ENCODE measurements at places on chromosomes 3 and 15. TPM values are rescaled to one million over a fixed set of nuclear protein-coding genes. Genes with fewer than 3 reads are reported as not detected.

GRCh38 chr15:27617013-27617412 lies 482.1 kb downstream of the OCA2 start:
- no peak for DNase-seq

DNA sequence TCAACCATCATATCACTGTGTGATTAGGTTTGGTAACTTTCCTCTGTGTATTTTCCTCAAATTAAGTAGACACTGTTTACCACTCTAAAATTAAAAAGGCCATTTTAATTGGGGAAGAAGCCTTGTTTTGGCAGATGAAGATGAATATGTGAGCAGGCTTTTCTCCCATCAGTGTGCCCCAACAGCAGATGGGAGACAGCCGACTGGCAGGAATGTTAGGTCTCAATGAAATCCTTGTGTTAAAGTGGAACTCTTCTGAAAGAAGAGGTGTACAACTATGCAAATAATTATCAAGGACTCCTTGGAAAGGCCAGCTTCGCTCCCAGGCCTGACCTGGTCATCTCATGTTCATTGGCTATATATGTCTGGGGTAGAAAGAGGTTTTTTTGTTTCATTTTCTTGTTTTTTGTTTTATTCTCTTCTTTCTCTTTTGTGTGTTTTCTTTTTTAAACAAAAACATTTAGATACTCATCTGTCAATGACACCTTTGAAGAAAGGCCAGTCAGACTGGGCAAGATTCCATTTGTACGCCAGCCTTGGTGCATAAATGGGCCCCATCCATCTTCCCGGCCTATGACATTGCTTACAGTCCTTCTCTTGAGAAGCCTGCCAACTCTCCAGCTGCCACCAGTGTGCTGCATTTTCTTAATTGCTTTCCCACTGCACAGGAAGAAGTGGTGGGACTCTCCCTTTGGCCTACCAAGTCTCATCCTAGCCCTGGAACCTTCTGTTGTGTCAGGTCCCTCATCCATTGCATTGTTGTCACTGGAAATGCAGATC lies 25.8 kb downstream of the LRTM1 start:
- no peak for DNase-seq

Gene CLDN18
- 1.4 TPM for polyA plus RNA-seq

Gene FAM81A
- polyA plus RNA-seq = 22.5 TPM

GRCh38 chr3:29346828-29347227 lies 66.0 kb downstream of the RBMS3 start:
- no peak for DNase-seq

GRCh38 chr3:67196677-67197076 lies 198.6 kb downstream of the KBTBD8 start:
- no peak for DNase-seq

DNA sequence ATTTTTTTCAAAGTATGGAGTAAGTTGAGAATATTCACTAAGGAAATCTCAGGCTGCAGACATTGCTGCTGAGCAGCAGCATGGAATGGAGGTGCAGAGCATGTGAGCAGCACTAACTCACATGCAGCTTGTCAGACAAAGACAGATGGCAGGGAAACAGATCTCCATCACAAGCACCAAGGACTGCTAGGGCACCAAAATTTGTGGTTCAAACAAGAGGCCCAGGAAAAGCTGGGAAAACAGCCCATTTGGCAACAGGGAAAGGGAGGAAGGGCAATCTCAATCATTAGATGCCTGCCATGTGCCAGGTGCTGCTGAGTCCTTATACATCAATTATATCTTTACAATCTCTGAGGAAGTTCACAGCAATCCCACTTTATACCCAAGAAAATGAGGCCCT lies 47.2 kb upstream of the EIF1B start:
- DNase-seq = no peak

Gene TEX9
- 26.4 TPM for polyA plus RNA-seq

- DNase-seq = no peak
Observed at GRCh38 chr3:4507024-4507596, 14.0 kb downstream of the ITPR1 start.

GRCh38 chr3:111314898-111315297 lies 227.1 kb upstream of the CD96 start:
- no peak for DNase-seq

DNA sequence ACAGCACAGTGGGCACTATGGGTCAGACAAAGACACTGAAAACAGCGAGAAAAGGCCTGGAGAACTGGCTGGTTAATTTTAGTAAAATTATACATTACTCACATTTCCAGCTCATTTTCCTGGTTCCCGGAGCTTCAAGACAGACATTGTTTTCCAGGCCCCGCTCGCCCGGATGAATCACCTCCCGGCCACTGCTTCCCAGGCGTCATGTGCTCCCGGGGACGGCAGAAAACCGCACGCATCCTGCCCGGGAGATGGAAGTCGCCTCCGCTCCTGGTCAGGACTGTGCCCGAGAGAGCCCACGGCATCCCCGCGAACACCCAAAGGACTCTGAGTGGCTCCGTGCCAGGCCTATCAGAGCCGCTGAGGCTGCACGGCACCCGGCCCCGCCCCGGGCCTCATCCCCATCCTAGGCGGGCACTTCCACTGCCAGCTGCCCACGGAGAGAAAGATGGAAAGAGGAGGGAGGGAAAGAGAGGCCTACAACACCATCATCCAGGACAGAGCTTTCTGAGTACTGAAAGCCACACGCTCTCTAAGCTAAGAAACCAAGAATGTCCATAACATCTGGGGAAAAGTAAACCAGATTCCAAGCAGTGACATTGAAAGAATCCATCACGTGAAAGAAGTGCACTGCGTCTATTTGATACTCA lies 75.1 kb downstream of the VGLL4 start:
- no peak for DNase-seq

Gene UBE2E2
- polyA plus RNA-seq = 63.8 TPM

DNA sequence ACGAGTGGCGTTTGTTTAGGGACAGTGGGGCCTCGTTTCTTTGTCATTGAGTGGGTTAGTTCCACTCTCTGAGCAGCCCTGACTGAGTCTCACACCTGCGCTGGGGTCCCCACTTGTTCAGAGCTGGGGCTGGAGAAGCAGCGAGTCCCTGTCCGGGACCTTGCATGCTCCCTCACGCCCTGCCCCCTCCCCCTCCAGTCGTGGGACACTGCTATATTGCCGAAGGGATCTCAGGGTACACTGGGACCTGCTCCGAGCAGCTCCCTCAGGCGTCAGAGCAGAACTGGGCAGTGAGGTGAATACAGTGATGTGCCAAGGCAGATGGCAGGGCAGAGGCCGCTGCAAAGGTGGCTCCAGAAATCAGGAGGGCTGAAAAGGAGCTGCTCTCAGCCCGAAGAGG lies 59.9 kb upstream of the KLF13 start:
- DNase-seq = no peak
